ENCODE measurements at places on chromosomes 2 and 18.

DNA sequence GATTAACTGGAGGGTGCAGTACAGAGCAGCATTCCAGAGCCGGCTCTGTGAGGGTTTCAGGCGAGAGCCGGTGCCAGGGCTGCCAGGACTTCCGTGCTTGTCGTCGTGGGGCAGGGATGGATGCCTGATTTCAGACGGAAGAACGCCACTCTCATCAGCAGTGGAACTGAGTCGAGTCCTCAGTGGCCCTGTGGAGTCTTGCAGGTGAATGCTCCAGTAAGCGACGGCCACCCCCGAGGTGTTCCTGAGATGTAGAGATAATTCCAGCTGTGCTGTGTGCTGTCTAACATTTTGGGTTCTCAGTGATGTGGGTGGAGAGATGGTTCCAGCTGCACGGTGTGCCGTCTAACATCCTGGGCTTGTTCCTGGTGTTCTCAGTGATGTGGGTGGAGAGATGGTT, 103.1 kb upstream of the ALKAL2 start:
- DNase-seq, result no peak

- DNase-seq, result no peak
Observed at GRCh38 chr2:73003027-73003426, 68.5 kb downstream of the SFXN5 start.

DNA sequence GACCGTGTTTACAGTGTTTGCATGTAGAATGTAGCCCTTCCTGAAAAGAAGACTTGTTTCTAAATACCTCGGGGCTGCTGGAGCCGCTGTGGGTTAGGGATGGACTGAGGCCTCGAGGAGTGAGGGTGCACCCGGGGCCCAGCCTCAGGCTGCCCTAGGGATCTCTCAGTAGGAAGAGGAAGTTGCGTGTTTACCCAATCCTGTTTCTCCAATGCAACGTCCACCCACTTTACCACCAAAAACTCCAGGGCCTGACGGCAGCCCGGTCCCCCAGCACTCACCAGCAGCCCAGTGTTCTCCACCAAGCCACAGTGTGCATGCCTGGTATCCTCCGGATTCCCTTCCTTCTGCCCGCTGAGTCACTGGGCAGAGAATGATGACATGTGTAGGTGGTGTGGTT, 255.8 kb downstream of the GLI2 start:
- DNase-seq, result no peak

DNA sequence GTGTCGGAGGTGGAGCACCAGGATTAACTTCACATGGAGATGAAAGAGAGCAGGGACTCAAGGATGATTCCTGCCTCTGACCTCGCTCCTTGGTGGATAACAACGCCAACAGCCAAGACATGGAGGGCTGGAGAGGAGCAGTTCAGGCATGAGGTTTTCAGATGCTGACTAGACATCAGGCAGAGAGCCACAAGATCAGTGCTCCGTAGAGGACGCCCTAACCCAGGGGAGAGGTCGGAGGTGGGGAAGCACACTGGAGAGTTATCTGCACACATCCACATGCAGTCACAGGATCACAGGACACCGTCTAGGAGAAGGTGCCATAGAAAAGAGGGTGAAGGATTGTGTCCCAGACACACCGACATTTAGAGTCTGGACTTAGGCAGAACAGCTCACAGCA, 344.3 kb downstream of the EIPR1 start:
- DNase-seq, result no peak

- DNase-seq, result no peak
Observed at GRCh38 chr2:71631411-71631931, 178.1 kb downstream of the DYSF start.

DNA sequence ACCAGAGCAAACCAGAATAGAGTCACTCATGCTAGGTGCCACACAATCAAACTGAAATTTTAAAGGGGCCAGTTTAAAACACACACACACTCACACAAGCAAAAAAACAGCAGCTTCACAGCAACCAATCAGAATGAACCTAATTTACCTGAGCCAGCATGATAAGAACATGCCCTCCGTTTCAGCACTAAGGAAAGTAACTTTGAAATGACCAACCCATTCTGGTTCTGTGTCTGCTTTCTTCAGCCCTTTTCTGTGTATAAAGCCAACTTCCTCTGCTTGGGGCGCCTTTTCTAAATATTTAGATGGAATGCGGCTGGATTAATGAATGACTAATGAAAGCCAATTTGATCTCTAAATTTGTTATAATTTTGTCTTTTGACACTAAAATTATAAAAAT, 629.1 kb downstream of the ZEB2 start:
- DNase-seq, result no peak
